ENCODE measurements at places on chromosomes 6 and 20.

GRCh38 chr20:34296468-34296867 is 6.7 kb downstream of the AHCY start:
- DNase-seq = no peak

- no peak for DNase-seq
Measured at GRCh38 chr6:17585766-17586490, 14.2 kb upstream of the FAM8A1 start.

DNA sequence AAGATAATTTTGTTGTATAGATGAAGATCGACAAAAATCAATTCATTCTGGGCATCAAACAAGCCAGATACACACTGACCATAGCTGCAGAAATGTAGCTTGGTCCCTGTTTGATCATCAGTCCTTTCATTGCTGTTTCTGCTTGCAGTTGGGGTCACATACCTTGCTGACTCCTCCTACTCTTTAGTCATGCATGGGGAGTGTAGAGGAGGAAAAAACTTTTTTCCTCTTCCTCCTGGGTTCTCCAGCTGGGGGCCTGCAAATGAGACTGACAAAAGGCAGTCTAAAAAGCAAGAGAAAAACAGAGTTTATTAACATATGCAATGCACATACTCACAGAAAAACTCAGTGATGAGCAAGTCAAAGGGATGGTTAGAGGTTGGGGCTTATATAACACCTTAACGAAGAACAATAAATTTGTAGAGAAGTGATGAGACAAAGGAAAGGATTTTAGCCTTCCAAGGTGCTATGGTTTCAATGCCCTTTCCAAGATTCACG is 105.8 kb downstream of the QRSL1 start:
- DNase-seq = no peak

DNA sequence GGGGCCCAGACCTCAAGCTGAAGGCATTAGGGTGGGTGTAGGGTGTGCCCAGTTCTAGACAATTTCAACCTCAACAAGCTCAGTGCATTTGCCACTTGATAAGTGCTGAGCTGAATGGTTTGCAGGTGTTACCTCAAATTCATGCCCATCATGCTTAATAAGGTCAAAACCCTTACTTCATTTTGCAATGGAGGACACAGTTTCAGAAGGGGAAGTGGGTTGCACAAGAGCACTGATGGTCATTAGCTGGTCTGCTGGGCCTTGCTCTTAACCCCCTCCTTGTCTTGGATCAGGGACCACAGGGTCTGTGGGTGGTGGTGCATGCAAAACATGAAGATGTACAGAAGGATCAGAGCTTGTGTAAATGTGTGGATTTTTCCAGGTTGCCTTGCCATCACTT is 71.0 kb upstream of the SIRPA start:
- no peak for DNase-seq

- DNase-seq = no peak
Measured at GRCh38 chr20:2745936-2746635, 53.5 kb downstream of the EBF4 start.

All from AG04449 (cell line).